Peyer's patch (tissue), 4 donors: ENCODE measurements at places on chromosomes 11 and 22.
A peak's percentile ranks its signal among the peaks of the same experiment; 100 is the strongest.

- no peak for DNase-seq
Observed at GRCh38 chr11:72848846-72849466, 34.7 kb downstream of the ATG16L2 start.

- DNase-seq: peak; percentile 1
Observed at GRCh38 chr11:134052395-134052987, 16.4 kb upstream of the JAM3 start.

DNA sequence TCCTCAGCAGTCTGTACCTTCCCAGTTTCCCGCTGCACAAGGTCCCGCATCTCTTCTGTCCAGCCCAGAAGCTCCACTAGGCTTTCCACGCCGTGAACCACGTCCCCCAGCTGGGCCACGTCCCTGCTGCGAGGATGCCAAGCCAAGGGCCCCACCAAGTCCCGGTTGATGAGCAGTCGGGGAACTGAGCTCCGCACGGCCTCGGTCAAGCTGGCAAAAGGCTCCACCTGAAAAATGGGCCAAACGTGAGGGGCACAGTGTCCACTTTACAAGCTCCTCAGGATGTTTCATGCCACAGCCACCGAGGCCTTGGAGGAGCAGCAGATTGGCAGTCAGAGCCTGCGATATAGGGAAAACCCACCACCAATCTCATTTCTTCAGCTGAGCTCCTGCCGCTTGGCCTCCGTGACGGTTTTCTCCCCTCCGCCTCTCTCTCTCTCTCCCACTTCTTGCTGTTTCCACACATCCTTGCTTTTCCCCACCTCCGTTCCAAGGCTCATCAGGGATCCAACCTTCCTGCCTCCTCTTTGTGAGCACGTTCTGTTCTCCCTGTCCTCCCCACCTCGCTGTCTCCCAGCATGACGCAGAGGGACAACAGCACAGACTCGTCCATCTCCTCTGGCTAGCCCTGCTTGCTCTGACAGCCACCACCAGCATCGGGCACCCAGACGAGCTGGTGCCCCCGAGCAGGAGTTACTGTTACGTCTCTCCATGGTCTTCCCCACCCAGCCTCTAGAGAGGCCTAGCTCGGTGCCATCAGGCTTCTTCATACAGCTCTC is 11.5 kb downstream of the RIC8A start:
- peak; percentile 39 for DNase-seq

GRCh38 chr11:102446606-102447005 is 6.0 kb downstream of the TMEM123 start:
- DNase-seq: no peak

DNA sequence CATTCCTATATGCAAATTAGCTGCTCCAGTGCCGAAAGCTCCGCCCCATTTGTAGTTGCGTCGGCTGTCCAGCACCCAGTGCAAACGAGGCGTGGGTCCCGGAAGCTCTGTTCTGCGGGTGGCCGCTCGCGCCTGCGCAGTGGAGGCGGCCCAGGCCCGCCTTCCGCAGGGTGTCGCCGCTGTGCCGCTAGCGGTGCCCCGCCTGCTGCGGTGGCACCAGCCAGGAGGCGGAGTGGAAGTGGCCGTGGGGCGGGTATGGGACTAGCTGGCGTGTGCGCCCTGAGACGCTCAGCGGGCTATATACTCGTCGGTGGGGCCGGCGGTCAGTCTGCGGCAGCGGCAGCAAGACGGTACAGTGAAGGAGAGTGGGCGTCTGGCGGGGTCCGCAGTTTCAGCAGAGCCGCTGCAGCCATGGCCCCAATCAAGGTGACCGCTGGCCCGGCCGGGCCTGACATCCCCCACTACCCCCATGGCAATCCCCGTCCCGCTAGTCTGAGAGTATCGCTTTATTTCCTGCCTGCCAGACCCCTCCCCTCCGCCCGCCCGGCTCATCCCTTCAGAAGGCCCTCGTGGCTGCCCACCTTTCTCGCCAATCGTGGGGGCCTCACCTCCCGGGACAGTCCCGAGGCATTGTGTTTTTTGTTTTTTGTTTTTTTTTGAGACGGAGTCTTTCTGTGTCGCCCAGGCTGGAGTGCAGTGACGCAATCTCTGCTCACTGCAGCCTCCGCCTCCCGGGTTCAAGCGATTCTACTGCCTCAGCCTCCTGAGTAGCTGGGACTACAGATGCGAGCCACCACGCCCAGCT is at the start of gene PRDX5:
Gene PRDX5, plus strand, starts transcription at position 161 of the 805 bp plus-strand sequence. Its CDS starts 95 bp downstream, at position 256.
- peak; percentile 97 for DNase-seq
